ENCODE measurements at places on chromosomes 7 and 10.

GRCh38 chr10:70537398-70538194, 59.0 kb downstream of the PALD1 start:
- DNase-seq = no peak

- DNase-seq = no peak
Measured at GRCh38 chr7:18849130-18849529, 268.3 kb downstream of the TWIST1 start.

- no peak for DNase-seq
Measured at GRCh38 chr7:53100091-53100490, 64.7 kb downstream of the POM121L12 start.

DNA sequence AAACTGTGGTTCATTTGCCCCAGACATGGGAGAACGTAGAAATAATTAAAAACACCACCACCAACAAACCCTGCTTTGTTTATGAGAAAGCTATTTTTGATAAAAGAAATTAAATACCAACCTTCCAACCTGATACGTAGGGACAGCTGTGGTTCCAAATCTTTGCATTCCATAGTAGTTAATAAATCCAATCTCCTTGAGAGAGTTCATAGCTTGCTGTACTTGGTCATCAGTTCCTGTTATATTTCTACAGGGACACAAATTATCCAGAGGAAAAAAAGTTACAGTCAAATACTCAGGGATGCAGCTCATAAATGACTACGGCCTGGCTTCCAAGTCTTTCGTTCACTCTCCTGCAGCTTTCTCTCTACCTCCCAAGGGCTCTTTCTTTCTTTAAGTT, 41.1 kb downstream of the PUS7 start:
- DNase-seq = no peak

GRCh38 chr7:16271355-16271915, 149.9 kb downstream of the CRPPA start:
- no peak for DNase-seq

DNA sequence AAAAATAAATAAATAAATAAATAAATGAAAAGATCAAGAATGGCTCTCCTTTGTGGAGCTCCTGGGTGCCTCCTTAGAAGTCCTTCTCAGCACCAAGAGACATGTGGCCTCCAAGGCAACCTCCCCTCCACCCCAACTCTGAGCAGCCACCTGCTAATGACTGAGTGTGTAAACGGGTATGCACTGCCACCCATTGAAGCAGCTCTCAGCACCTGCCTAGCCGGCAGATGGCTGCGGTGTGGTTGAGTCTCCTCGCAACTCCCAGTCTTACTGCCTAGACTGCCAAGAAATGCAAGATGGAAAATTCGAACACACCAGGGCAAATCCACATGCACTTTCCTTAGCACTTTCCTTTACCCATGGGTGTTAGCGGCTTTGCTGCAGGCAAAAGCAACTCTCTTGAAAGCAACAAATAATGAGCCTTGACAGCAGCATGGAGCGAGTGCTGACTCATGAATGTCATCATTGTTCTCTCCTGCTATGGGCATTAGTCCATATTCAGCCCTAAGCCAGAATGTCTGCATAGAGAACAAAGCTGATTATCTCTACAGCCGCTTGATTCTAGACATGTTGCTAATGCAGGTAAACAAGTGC, 913.9 kb upstream of the AUTS2 start:
- no peak for DNase-seq

- no peak for DNase-seq
Measured at GRCh38 chr10:115094416-115095140, 1.4 kb downstream of the ATRNL1 start.

DNA sequence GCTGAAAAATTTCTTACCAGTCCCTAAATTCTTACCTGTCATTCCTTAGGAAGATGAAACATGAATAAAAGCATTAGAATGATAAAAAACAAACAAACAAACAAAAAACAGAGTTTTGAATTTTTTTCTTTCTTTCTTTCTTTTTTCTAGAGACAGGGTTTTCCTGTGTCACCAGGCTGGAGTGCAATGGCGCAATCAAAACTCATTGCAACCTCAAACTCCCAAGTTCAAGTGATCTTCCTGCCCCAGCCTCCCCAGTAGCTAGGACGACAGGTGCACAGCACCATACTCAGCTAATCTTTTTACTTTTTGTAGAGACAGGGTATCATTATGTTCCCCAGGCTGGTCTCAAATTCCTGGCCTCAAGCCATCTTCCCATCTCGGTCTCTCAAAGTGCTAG, 26.5 kb downstream of the NT5C2 start:
- no peak for DNase-seq

DNA sequence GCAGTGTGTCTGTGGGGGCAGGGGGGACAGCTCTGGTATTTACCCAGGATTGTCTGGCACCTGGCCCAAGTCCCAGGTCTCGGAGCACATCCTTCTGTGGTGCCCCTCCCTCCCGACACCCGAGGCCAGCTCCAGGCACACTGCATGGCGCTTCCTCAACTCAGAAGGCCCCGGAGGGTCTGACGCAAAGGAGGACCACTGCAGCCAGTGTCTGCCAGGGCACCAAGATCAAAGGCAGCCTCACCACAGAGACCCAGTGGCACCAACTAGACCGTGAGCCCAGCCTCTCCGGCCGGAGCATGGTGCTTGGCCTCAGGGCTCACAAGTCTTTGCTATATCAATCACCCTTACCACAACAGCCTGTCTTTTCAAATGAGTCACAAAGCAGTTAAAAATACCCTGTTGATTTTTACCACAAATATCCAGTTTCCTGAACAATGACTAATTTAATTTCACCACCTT, 99.3 kb upstream of the DDC start:
- DNase-seq = no peak

DNA sequence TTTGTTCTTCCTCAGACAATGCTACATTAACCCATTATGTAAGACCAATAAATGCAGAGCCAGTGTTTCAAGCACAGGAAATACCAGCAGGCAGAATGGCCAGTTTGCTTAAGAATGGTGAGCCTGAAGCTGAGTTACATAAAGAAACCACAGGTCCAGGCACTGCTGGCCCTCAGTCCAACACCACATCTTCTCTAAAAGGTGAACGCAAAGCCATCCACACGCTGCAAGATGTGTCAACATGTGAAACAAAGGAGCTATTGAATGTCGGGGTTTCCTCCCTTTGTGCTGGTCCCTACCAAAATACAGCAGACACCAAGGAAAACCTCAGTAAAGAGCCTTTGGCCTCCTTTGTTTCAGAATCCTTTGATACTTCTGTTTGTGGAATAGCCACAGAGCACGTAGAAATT, 63.8 kb downstream of the TASOR2 start:
- DNase-seq = no peak

GRCh38 chr7:31432836-31433340, 81.0 kb upstream of the ITPRID1 start:
- no peak for DNase-seq

DNA sequence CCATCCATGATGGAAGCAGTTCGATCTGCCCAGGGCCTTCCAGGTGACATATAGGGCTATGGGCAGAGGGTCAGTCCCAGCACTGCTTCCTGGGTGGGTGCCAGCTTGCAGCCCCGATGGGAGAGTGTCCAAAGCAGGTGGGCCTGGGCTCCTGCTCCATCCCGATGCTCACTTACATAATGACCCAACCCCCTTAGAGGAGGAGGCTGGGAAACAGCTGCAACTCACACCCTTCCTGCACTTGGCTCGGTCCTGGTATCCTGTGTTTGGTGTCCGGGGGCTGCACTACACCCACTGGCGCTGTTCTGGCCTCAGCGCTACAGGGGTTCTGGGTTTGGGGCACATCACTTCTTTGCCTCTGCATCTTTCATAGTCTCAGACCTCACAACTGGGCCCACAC, 58.5 kb downstream of the PKD1L1 start:
- DNase-seq = no peak

GRCh38 chr7:155282671-155283070, 15.0 kb upstream of the INSIG1 start:
- DNase-seq = no peak

GRCh38 chr7:71377062-71377461, 245.1 kb downstream of the GALNT17 start:
- DNase-seq = no peak
